ENCODE measurements at places on chromosomes 16 and 17.
A peak's percentile ranks its signal among the peaks of the same experiment; 100 is the strongest.

- no peak for DNase-seq
These were observed 555 bp downstream of the HDAC5 start for GRCh38 chr17:44122816-44123355.

DNA sequence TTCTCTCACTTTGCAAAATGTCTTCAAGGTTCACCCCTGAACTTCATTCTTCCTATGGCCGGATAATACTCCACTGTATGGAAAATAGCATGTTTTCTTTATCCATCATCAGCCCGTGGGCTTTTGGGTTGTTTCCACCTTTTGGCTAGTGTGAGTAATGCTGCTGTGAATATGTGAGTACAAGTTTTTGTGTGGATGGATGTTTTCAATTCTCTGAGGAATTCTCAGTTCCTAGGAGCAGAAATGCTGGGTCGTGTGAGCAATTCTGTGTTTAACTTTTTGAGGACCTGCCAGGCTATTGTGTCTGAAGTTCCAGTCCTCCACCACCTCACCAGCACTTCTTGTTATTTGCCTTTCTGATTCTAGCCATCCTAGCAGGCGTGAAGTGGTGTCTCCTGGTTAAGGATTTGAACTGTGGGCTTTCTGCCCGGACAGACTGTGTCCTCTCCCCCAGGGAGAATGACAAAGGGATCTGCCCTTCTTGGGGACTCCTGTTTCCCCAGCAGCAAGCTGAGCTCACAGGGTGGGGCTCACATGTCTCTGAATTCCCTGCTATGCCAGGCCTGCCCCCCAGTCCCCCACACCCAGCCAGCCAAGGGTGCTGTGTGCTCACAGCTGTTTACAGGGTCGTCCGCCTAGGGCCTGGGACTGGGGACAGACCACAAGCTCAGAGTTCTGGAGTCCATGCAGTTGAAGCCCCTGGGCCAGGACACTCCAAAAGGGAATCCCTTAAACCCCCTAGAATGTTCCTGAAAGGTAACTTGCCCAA lies 92.2 kb upstream of the CIBAR2 start:
- DNase-seq, result no peak

DNA sequence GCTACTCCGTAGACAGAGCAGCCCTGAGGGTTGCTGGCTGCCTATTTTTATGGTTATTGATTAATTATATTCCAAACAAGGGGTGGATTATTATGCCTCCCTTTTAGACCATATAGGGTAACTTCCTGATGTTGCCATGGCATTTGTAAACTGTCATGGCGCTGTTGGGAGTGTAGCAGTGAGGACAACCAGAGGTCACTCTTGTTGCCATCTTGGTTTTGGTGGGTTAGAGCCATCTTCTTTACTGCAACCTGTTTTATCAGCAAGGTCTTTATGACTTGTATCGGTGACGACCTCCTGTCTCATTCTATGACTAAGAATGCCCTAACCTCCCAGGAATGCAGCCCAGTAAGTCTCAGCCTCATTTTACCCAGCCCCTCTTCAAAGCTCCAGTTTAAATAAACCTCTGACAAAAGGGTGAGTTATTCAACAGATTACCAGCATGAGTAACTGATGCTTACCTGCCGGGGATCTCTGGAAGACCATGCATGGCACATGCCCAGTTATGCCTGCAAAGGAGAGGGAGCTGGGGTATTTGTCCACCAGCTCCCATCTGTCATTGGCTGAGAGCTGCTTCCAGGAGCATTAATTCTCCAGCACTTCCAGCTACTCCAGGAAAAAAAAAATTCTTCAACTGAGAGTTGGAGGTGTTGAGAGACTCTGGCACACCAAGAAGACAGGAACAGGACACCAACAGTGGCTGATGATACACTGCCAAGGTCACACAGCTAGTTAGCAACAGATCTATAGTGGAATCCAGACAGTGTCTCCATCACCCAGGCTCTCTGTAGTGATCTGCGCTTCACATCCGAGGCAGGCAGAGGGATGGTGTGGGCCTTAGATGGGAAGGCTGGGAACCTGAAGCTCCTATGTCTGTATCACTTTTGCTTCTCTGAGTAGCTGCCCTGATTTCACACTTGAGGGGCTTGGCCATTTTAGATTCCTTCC lies 36.6 kb upstream of the IL21R start:
- no peak for DNase-seq

- DNase-seq, result no peak
These were observed 419.1 kb downstream of the CA10 start for GRCh38 chr17:51739245-51739886.

- DNase-seq, result no peak
These were observed 42.6 kb upstream of the RPH3AL start for GRCh38 chr17:395179-395578.

DNA sequence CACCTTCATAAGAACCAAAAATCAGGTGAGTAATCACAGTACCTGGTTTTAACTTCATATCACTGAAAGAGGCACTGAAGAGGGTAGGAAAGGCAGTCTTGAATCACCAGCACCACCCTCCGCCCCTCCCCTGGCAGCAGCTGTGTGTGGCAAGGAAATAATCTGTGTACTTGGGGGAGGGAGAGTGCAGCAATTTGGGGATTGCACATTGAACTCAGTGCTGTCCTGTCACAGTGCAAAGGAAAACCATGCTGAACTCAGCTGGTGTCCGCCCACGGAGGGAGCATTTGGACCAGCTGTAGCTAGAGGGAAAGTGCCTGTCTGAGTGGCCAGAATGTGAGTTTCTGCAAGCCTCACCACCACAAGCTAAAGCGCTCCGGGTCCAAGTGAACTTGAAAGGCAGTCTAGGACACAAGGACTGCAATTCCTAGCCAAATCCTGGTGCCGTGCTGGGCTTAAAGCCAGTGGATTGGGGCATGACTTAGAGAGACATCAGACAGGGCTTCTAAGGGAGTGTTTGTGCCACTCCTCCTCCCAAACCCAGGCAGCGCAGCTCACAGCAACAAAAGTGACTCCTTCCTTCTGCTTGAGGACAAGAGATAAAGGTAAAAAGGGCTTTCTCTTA lies 39.7 kb upstream of the ALDH3A1 start:
- DNase-seq, result no peak

DNA sequence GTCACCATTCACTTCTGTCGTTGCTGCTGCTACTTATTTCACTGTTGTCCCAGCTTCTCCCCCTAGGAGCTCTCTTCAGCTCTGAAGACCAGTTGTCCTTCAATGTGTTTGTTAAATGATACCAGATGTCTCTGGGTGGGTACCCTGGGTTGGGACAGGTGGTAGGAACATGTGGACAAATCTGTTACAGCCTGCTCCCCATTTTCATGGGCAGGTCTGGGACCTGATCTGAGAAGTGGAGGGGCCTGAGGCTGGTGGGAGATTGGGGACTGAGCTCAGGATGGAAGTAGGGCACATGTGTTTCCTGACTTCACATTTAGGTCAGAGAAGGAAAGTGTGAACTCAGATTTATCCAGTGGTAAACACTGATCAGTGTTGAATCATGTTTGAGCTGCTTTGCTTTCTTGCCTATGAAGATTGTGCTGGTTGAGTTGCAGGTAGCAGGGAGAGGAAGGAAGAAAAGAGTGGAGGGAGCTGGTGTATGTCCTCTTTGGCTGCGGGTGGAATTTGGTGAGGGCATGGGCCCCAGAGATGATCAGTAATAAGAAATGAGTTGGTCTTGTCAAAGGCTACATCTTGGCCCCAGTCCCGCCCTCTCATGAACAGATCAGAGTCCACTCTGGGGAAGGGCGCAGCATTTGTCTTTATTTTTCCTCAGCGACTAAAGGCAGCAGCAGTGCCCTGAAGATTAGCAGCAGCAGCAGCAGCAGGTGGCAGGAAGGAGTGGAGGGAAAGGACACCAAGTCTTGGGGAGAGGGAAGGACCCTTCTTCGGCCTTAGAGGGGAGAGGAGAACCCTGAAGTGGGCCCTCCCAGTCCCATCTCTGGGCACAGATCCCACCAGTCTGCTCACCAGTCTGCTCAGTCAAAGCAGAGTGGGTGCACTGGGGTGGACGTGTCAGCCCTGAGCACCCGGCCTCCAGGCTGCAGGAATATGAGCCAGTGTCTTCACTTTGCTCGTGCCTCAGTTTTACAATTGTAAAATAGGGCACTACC lies 6.1 kb upstream of the EFTUD2 start:
- DNase-seq, result no peak

DNA sequence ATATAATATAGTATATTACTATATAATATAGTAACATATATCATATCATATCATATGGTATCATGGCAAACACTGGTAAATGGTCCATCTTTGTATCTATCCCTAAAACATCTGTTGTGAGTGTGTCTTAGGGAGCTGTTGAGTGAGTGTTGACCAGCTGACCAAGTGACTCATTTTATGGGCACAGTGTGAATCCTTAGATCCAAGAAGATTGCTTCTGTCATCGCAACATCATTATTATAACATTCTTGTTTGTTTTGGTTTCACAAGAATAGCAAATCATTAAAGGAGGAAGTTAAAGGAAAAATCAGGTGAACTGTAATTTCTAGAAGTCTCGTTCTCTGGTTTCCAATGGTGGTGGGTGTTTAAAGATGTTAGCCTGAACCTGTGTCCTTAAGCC lies 11.7 kb upstream of the MAF start:
- DNase-seq, result no peak

GRCh38 chr16:87002717-87003413 lies 314.3 kb downstream of the C16orf95 start:
- no peak for DNase-seq

DNA sequence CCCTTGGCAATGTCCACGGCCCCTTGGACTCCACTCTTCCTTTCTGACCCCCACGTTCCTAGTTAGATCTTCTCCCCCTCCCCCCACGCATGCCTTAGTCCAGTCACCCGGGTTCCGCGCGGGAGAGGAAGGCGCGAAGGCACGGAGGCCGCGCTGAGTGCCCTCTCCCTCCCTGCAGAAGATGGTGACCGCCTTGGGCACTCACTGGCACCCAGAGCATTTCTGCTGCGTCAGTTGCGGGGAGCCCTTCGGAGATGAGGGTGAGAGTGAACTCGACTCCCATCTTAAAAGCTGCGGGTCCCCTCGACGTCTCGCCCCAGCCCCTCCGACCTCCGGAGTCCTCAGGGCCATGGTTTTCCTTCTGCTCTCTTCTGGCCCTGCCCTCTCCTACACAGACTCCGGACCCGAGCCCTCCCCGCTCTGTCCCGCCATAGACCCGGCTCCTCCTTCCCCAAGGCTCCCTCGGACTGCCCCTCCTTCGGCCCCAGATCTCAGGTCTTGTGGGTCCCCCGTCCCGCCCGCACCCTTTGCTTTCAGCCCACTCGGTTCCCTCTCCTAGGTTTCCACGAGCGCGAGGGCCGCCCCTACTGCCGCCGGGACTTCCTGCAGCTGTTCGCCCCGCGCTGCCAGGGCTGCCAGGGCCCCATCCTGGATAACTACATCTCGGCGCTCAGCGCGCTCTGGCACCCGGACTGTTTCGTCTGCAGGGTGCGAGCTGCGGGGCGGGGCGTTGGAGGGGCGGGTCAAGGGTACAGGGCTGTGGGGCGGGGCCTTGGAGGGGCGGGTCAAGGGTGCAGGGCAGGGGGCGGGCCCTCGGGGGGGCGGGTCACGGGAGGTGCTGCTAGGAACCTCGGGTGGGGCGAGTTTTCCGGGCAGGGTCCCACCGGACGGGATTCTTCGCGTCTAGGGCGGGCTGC lies 4.6 kb downstream of the TGFB1I1 start:
- peak; percentile 80 for DNase-seq

DNA sequence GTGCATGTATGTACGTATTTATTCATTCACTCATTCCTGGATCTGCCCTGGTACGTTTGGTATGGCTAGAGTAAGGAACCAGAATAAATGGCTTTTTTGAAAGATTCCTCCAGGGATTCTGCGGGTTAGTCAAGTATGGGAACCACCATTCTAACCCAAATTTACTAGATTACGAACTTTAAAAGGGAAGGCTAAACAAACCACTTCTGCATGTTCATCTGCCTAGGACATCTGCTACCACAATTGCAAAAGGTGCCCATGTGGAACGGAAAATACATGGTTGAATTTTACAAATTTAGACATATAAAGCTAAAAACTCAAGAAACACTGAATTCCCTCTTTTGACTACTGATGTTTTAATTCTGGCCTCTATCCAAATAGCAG lies 22.1 kb downstream of the CYTH1 start:
- DNase-seq, result no peak

- DNase-seq, result no peak
These were observed 16.4 kb upstream of the CPSF4L start for GRCh38 chr17:73278049-73278464.

DNA sequence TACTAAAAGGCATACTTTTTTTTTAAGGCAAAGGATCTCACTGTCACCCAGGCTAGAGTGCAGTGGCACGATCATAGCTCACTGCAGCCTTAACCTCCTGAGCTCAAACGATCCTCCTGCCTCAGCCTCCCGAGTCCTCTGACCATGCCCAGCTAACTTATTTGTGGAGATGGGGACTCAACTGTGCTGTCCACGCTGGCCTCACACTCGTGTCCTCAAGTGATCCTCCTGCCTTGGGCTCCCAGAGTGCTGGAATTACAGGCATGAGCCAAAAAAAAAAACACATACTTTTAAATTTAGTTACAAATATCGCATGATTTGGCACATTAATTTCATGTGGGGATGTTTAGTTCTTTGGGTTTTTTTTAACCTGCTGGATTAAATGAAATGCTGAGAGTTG lies 207.7 kb upstream of the CHMP6 start:
- no peak for DNase-seq

DNA sequence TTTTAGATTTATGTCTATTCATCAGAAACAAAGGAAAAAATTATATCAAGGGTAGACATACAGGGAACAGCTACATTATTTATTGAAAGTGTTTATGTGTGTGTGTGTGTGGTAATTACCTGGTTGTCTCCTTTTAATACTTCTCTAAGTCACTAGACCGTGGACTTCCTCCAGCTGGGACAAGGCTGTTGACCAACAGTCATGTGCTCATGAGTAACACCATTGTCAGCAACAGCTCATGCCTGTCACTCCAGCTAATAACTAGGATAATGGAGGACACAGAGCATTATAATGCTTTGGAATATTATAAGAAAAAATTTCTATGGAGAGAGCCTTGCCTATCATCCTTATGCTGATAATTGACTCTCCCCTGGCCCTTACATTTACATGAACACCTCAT lies 125.3 kb upstream of the SALL1 start:
- no peak for DNase-seq

DNA sequence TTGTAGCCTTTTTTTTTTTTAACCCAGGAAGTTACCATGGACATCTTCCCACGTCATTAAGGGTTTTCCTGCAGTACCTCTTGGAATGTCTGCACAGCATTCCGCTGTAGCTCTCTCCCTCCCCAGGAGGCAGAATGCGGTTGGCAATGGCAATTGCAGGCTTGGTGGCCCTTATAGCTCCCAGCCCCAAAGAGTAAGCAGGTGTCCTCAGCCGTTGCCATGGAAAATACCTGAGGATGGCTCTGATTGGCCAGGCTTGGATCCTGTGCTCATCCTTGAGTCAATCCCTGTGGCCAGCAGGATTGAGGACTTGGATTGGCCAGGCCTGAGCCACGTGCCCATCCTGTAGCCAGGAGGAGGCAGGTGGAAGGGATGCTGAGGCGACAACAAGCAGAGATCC lies 15.5 kb upstream of the TIMP2 start:
- DNase-seq, result no peak

GRCh38 chr16:88403794-88404581 lies 21.2 kb downstream of the ZNF469 start:
- DNase-seq, result no peak

DNA sequence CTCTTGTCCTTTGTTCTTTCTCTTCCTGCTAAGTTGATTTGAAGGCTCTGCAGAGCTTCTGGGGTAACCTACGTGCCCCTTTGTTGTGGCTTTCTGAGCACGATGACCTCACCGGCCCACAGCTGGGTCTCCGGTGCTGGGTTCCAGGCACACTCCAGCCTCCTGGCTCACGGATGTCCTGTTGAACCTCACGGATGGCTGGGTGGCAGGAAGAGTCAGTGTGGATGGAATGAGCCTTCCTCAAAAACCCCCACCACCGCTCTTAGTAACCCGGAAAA lies 116.0 kb downstream of the SOCS1 start:
- DNase-seq, result no peak

Data from stimulated activated CD8-positive, alpha-beta memory T cell treated with anti-CD3 and anti-CD28 coated beads, Interleukin-7, amount 100 ng/mL, for 4 hours (primary cell).